HTR-8/SVneo (cell line): ENCODE measurements at places on chromosomes 13 and 19.

- DNase-seq, result no peak
These were observed 1.2 kb downstream of the ITPKC start for GRCh38 chr19:40717880-40718773.

- peak; percentile 67 for DNase-seq
These were observed 6.6 kb upstream of the DHDH start for GRCh38 chr19:48926909-48927308.

DNA sequence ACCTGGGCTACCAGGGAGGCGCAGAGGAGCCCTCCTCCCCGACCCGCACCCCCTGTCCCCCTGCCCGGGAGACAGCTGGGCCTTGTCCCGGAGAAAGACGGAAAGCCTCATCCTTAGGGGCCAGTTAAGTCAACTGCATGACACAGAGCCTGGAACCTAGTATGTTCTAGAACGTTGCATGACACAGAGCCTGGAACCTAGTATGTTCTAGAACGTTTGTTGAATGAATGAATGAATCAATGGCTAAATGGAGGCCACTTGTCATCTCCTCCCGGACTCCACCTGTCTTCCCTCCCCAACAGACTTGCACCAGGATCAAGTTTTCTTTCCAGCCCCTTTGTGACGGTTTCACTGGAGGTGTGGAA is 706 bp downstream of the SERP2 start:
- DNase-seq, result no peak

DNA sequence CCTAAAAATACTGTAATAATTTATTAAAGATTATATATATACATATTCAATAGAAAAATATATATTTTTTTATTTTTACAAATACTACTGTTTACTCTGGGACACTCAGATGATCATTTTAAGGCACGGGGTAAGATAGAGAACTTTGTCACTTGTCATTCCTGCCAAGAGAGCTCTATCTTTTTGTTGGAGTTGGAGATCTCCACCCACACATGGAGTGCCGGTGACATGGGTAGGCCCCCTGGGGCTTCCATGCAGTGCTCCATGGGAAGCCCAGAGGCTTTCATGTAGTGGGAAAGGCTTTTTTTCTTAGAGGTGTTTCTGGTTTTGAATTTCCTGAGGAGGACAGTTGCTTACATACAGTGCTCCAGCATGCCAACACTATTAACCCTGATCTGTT is 81.4 kb downstream of the LMO7 start:
- DNase-seq, result no peak

DNA sequence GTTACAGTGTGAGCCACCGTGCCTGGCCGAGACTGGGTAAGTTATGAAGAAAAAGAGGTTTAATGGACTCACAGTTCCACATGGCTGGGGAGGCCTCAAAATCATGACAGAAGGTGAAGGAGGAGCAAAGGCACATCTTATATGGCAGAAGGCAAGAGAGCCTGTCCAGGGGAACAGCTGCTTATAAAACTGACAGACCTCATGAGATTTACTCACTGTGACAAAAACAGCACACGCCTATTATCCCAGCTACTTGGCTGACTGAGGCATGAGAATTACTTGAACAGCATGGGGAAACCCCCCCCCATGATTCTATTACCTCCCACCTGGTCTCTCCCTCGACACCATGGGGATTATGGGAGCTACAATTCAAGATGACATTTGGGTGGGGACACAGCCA is 23.4 kb upstream of the ZNF561 start:
- no peak for DNase-seq

DNA sequence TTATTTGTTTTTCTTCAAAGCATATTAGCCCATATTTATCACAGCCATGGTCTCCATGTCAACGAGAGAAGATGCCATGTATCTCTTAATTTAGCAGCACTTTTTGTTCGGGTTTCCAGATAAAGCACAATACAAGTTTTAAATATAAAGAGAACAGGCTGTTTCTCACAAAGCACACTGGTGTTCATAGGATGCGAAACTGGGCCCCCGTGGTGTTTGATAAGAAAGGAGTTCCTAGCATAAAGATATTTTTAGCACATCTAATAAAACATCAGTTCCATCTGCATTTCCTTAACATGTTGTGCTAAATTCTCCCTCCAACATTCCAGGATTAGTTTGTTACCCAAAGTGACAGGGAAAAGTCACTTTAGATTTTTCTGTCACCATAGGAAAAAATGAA is 72.4 kb upstream of the EDNRB start:
- DNase-seq, result no peak
